ENCODE measurements at places on chromosomes 3 and 15.

GRCh38 chr3:56304069-56304468 is 164.2 kb downstream of the ERC2 start:
- DNase-seq, result no peak

GRCh38 chr3:177881351-177881750 is 654.9 kb upstream of the KCNMB2 start:
- DNase-seq, result no peak

DNA sequence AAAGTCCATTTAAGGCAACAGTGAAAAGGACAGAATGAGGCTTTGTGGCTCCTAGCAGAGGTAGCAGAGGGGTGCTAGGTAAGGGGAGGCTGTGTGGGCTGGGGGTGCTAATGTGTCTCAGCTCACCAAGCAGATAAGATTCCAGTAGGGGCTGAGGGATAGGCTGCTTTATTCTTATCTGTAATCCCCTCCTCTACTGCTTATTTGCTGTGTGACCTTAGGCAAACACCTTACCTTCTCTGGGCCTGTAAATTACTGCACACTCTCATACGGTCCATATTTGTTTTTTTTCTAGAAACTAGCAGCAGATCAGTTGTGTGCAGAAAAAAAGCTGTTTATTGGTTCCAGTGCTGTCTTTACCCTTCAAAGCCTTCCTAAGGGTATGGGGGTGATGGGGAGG is 52.8 kb downstream of the SMAD6 start:
- no peak for DNase-seq

DNA sequence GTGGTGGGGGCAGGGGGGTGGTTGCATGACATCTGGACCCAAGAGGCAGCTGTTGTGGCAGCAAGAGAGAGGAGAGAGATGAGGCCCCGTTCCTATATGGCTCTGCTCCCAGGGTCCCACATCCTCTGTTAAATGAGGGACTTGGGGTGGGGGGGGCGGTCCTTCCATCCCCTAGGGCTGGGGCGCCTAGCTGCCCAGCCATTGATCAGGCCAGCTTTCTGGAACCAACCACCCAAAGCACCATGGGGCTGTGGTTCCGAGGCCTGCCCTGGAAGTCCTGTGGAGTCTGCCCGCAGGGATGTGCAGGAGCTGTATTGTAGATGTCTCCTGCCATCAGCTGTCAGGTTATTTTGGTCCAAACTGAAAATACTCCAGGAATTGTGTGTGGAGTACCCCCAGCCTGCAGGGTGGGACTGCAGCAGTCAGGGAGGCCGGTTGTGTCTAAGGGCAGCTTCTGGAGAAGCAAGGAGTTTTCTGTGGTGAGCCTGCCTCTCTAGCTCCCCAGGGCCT is 5.2 kb downstream of the FURIN start:
- no peak for DNase-seq

DNA sequence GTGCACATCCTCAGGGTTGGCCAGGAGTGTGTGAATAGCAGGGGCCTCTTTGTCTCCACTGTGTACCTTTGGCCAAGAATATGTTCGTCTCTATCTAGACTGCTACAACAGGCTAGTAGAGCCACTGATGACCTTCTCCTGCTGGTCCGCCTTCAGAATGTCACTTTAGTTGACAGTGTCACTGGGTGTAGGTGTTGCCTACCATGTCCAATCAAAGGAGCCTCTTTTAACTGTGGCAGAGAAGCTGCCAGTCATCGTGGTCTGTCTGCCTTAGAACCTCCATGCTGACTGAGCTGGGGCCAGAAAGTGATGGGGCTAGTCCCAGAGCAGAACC is 40.1 kb downstream of the OXSR1 start:
- DNase-seq, result no peak

DNA sequence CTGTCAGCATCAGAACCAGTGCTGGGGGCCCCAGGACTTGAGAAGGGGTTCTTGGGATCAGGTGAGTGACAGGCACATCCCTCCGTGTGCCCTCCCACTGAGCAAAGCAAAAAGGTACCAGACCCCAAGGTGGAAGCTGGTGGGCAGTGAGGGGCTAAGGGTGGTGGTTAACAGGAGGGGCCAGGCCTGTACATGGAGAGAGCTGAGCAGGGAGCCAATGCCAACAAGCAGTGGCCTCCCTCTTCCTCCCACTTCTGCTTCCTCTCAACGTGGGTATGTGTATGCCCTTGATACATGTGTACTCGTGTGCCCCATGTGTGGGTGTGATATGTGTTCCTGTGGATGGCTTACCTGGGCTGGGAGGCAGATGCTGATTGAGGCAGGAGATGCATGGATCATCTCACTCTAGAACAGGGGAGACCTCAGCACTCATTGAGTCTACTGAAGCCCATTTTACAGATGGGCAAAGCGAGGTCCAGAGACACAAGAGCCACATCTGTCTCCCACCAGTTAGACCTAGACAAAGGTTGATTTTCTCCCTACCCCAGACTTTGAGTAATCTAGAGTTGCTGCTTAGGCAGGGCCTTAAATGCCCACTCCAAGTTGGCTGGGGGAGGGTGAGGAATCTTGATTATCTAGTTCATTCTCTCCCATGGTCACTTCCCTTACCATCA is 945 bp downstream of the VIPR1 start:
- DNase-seq, result no peak

DNA sequence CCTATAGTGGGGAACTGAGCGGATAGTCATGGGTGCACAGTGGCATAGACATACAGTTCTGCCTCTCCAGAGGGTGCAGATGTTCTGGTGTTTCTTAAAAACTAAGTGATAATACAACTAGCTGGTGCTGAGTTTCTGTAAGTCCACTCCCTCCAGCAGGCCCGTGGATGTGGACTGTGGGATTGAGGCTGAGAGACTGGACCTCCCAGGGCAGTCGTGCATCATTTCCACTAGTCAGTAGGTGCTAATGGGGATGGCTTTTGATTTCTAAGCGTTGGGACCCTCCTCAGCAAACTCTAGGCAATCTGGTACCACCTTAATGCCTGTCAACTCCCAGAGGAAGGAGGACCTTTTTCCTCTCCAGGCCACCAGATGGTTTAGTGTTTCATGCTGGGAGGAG is 27.3 kb upstream of the TIMP4 start:
- no peak for DNase-seq

DNA sequence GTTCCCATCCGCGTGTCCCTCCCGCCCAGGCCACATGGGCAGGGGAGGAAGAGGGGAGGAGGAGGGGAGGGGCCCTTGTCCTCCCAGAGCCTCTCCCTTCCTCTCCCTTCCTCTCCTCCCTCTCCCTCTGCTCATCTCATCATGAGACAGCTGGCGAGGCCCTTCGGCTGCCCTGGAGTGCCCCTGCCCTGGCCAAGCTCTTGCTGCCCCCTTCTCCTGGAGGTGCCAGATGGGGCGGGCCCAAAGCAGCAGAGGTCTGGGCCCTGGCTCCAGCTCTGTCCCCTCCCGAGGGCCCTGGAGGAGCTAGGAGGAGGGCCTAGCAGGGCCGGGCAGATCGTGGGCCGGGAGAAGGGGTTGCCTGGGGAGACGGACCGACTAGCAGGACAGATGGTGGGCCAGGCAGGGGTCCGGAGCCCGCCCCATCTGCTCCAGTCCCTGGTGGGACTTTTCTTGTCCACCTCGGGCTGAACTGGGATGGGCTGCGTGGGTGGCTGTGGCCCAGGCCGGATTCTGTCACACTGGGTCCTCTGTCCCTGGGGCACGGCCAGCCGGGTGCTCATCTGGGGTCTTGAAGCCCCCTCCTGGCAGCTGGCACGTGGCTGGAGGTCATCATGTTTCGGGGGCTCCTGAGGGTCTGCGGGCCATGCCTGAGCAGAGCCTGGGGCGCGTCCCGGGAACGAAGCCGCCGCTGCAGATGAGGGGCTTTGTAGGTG is 183.4 kb downstream of the GOLGA6L6 start:
- no peak for DNase-seq

DNA sequence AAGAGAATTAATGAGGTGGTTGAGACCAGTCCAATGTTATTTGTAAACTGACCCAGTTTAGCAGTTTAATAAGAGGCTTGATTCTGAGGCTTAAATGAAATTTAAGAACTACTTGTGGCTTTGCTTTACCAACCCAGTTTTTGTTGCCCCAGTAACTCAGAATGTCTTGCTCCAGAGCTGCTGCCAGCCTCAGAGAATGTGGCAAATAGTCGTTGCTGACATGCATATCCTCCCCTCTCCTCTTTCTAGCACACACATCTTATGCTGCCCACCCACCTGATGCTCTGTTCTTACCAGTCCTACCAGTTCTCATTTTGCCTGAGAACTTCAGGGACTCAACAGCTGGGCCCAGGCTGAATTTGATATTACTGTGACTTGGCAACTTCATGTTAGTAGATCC is 92.4 kb upstream of the TSC22D2 start:
- no peak for DNase-seq
